Progenitor cell of endocrine pancreas (in vitro differentiated cells): ENCODE measurements at places on chromosomes 11 and 22.

- DNase-seq: no peak
- no peaks in the 10 kb centered on the region for H3K4me1 ChIP-seq
Measured at GRCh38 chr11:10413268-10413667, 41.8 kb upstream of the AMPD3 start.

GRCh38 chr11:68929706-68930570, 26.2 kb downstream of the IGHMBP2 start:
- H3K27ac ChIP-seq: no peak overlapping the region
- no peaks in the 10 kb centered on the region for H3K4me1 ChIP-seq
- H3K27me3 ChIP-seq: no peaks in the 10 kb centered on the region
- no peak overlapping the region for H3K4me3 ChIP-seq
- peaks cover 33% of the 10 kb centered on the region for H3K36me3 ChIP-seq
- DNase-seq: no peak

GRCh38 chr11:111598559-111598958, 3.7 kb upstream of the SIK2 start:
- H3K4me1 ChIP-seq: peaks cover 6% of the 10 kb centered on the region
- H3K36me3 ChIP-seq: no peaks in the 10 kb centered on the region
- H3K27ac ChIP-seq: no peak overlapping the region
- peaks cover 8% of the 10 kb centered on the region for H3K27me3 ChIP-seq
- no peak for DNase-seq

GRCh38 chr11:3115321-3115720, 49.8 kb downstream of the OSBPL5 start:
- DNase-seq: no peak
- no peak overlapping the region for H3K27ac ChIP-seq
- H3K4me3 ChIP-seq: no peak overlapping the region
- H3K27me3 ChIP-seq: peaks cover 4% of the 10 kb centered on the region
- H3K36me3 ChIP-seq: peaks cover 35% of the 10 kb centered on the region
- H3K4me1 ChIP-seq: no peaks in the 10 kb centered on the region

GRCh38 chr11:66934950-66935779, 23.0 kb downstream of the PC start:
- no peaks in the 10 kb centered on the region for H3K4me1 ChIP-seq
- no peaks in the 10 kb centered on the region for H3K27me3 ChIP-seq
- DNase-seq: no peak
- H3K27ac ChIP-seq: no peak overlapping the region
- H3K4me3 ChIP-seq: no peak overlapping the region

GRCh38 chr11:96155627-96156378, 187.2 kb downstream of the MAML2 start:
- DNase-seq: no peak
- no peak overlapping the region for H3K4me3 ChIP-seq
- no peaks in the 10 kb centered on the region for H3K36me3 ChIP-seq
- H3K27me3 ChIP-seq: no peaks in the 10 kb centered on the region

DNA sequence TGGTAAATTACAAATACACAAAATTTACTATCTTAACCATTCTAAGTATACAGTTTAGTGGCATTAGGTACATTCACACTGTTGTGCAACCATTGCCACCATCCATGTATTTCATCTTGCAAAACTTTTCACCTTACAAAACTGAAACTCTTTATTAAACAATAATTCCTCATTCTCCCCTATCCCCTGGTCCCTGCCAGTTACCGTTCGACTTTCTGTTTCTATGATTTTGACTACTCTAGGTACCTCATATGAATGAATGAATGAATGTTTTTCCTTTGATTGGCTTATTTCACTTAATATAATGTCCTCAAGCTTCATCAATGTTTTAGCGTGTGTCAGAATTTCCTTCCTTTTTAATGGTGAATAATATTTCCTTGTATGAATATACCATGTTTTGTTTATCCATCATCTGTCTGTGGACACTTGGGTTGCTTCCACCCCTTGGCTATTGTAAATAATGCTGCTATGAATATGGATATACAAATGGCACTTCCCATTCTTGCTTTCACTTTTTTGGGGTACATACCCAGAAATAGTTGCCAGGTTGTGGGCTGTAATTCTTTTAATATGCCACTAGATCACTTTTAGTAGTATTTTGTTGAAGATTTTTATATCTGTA, 93.0 kb downstream of the UVRAG start:
- H3K27me3 ChIP-seq: no peaks in the 10 kb centered on the region
- no peak for DNase-seq
- H3K4me1 ChIP-seq: no peaks in the 10 kb centered on the region
- peaks cover 7% of the 10 kb centered on the region for H3K36me3 ChIP-seq
- no peak overlapping the region for H3K4me3 ChIP-seq

- H3K27ac ChIP-seq: no peak overlapping the region
- H3K36me3 ChIP-seq: no peaks in the 10 kb centered on the region
- no peak for DNase-seq
- H3K4me3 ChIP-seq: no peak overlapping the region
- peaks cover 22% of the 10 kb centered on the region for H3K27me3 ChIP-seq
Measured at GRCh38 chr22:34070531-34070930, 150.3 kb upstream of the LARGE1 start.

DNA sequence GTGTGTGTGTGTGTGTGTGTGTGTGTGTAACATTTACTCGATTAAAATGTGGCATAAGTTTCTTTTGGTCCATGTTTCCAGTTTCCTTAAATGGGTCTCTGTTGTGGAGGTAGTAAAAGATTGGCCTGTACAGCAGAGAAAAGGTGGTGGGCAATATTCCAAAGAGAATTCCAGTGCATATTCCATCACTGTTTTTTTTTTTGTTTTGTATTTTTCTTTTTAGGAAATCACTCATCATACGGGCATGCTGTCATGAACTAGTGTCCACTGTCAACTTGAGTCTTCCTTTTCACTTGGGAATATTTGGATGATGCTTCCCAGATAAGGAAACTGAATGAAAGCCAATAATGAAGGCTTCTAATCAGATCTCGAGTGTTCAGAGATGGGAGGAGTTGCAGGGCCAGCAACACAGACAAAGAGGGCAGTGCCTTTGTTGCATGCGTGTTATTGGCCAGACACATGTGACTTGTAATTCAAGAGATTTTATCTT, 95.2 kb upstream of the PDGFD start:
- no peak for DNase-seq
- peaks cover 7% of the 10 kb centered on the region for H3K4me1 ChIP-seq
- peak overlapping the region; percentile 46 for H3K27ac ChIP-seq

DNA sequence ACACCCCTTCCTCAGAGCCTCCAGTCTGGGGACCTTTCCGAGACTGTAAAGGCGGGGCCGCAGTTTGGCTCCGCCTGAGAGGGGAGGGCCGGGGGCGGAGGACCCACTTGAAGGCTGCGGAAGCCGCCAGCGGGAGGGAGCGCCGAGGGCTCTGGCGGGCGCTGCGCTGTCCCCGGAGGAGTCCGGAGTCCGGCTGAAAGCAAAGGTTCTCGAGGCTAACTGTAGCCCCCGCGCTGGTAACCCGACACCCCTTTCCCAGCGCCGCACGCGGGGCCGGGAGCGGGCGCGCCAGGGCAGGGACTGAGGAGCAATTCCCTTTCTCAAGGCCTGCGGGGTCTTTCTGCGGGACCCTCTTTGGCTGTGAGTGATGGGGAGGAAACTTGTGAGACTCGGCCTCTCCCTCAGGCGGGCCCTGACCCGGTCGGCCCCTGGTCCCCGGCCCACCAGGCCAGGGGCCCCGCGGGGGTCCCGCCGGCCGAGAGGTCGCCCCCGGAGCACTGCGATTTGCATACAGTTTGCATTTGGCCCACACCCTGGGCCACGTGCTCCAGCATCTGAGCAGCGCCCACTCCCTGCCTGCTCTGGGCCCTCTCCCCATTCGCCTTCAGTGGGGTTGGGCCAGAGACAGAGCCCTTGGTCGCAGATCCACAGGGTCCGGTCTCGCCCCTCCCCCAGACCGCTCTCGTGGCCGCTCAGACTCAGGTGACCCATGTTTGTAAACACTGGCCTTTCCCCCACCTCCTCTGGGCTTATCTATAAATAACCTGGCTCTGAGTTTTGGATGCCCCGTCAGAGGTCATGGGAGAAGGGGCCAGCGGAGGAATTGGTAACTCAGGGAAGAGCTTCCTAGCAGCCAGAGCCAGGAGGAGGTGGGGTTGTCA, 519 bp upstream of the ART5 start:
- peak overlapping the region; percentile 76 for H3K4me3 ChIP-seq
- peaks cover 11% of the 10 kb centered on the region for H3K27me3 ChIP-seq
- peak; percentile 87 for DNase-seq
- H3K27ac ChIP-seq: peak overlapping the region; percentile 97
- no peaks in the 10 kb centered on the region for H3K36me3 ChIP-seq

DNA sequence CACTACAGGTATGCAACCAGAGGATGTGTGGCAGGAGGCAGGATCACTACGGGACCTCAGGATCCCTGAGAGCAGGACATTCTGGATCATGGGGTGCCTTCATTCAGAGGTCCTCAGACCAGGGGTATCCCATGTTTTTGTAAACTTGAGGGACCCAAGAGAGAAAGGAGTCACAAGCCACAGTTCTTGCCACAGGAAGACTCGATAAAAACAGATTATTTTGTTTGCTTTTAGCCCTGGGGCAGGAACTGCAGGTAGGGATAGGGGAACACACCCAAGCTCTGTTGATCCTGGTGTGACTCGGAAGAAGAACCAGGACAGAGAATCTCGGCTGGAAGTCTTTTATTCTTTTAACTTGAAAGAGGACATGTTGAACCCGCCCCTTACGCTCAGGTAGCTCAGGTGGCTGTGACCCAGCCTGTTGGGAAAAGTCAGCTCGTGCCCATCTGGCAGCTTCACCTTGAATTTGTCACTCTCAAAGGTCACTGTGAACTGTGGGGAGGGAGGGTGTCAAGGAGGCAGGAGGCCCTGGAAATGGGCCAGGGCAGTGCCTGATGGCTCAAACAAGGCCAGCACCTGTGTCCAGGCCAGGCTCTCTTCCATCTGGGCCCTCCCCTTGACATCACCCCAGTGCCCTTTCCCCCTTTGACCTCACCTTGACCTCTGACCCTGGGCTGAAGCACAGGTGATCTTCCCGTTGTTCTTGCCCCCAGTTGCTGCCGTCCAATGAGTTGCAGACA, 9.8 kb downstream of the LGALS2 start:
- peaks cover 42% of the 10 kb centered on the region for H3K4me1 ChIP-seq
- H3K27me3 ChIP-seq: no peaks in the 10 kb centered on the region
- DNase-seq: no peak
- H3K36me3 ChIP-seq: peaks cover 8% of the 10 kb centered on the region

DNA sequence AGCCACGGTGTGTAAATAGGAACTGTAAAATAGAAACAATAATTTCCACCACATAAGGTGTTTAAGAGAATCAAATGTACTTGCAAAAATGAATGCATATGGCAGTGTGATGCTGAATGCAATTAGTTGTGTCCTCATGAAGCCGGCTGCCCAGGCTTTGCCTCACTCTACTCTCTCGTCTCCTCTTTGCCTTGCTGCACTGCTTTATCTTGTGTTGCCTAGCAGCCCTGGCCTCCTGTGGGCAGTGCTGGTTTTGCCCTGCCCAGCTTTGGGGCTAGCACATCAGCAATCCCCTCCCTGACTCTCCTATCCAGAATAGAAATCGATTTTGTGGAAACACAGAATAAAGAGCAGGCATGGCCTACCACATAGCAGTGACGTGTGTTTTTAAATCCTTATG, 30.0 kb downstream of the LRRC32 start:
- no peak overlapping the region for H3K4me3 ChIP-seq
- no peaks in the 10 kb centered on the region for H3K36me3 ChIP-seq
- DNase-seq: no peak
- peaks cover 7% of the 10 kb centered on the region for H3K27me3 ChIP-seq

- no peak for DNase-seq
- H3K27ac ChIP-seq: no peak overlapping the region
- no peak overlapping the region for H3K4me3 ChIP-seq
Measured at GRCh38 chr22:20009582-20010306, 6.9 kb downstream of the ARVCF start.

DNA sequence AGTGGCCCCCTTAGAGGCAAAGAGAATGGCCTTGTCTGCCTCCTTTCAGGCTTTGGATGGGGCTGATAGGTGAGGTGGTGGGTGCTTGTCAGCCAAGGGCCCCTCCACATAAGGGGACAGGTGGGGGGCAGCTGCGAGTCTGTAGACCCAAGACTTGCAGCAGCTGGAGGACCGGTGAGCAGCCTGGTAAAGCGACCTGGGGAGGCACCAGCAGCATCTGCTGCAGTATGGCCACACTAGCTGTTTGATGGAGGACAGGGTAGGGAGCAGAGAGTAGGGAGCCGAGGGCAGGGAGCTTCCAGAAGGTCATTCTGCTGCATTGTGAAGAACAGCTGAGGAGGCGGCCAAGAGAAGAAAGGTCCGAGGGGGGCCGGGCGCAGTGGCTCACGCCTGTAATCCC, 16.8 kb upstream of the MRTFA start:
- H3K27ac ChIP-seq: peak overlapping the region; percentile 73
- DNase-seq: no peak
- no peak overlapping the region for H3K4me3 ChIP-seq
- peaks cover 9% of the 10 kb centered on the region for H3K4me1 ChIP-seq
- H3K36me3 ChIP-seq: no peaks in the 10 kb centered on the region

DNA sequence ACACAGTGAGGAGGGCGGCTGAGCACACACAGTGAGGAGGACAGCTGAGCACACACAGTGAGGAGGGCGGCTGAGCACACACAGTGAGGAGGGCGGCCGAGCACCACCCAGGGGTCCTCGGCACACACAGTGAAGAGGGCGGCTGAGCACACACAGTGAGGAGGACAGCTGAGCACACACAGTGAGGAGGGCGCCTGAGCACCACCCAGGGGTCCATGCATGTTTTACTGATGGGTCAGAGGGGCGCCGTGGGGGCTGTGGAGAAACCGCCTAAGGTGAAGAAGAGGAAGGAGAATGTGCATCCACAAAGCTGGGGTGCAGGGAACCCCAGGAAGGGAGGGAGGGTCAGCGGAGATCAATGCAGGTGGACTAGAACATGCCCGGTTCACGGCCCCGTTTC, 461.8 kb downstream of the BRD1 start:
- H3K36me3 ChIP-seq: no peaks in the 10 kb centered on the region
- no peak overlapping the region for H3K4me3 ChIP-seq
- peaks cover 15% of the 10 kb centered on the region for H3K27me3 ChIP-seq
- no peaks in the 10 kb centered on the region for H3K4me1 ChIP-seq
- H3K27ac ChIP-seq: no peak overlapping the region

GRCh38 chr11:14045417-14045816, 82.9 kb downstream of the SPON1 start:
- no peak overlapping the region for H3K27ac ChIP-seq
- H3K4me1 ChIP-seq: peaks cover 6% of the 10 kb centered on the region
- DNase-seq: no peak
- H3K36me3 ChIP-seq: no peaks in the 10 kb centered on the region
- no peak overlapping the region for H3K4me3 ChIP-seq
- H3K27me3 ChIP-seq: peaks cover 4% of the 10 kb centered on the region

DNA sequence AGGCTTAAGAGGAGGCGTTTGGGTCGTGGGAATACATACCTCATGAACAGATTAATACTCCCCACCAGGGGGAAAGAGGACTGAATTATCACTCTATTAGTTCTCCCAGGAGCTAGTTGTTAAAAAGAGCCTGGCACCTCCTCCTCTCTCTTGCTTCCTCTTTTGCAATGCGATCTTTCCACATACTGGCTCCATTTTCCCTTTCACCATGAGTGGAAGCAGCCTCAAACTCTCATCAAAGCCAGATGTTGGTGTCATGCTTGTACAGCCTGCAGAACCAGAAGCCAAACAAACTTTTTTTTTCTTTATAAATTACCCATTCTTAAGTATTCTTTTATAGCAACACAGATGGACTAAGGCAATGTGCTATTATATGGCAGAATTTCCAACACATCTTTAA, 258.5 kb downstream of the FAM76B start:
- H3K36me3 ChIP-seq: no peaks in the 10 kb centered on the region
- H3K4me3 ChIP-seq: no peak overlapping the region
- H3K27me3 ChIP-seq: no peaks in the 10 kb centered on the region
- no peak for DNase-seq
- H3K4me1 ChIP-seq: no peaks in the 10 kb centered on the region
